ENCODE measurements at places on chromosomes 4 and X. TPM values are rescaled to one million over a fixed set of nuclear protein-coding genes. Genes with fewer than 3 reads are reported as not detected.
A peak's percentile ranks its signal among the peaks of the same experiment; 100 is the strongest.

- peak; percentile 77 for ATAC-seq
These were observed 54.4 kb upstream of the LCORL start for GRCh38 chr4:18075823-18076433.

The HTN1 gene
- total RNA-seq: not detected

The MAGEA4 gene
- not detected for total RNA-seq

- no peak for ATAC-seq
These were observed 61.0 kb downstream of the INTS6L start for GRCh38 chrX:135581496-135581895.

DNA sequence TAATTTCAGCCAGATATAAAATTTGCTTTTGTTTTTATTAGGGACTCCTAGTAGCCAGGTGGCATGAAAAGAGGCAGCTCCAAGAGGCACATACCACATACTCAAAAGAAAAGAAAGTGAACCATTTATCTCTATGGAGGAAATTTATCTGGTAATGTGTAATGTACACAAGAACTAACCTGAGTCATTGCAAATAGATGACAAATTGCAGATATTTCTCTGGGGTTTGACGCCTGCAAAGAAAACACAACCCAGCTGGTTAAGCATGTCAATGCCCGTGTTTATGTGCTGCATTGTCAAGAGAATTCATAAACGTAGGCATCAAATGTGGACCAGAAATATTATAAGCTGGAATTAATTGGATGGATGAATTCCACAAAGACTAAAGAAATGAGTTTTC, 46.9 kb upstream of the PHKA2 start:
- no peak for ATAC-seq

The GYG2 gene
- total RNA-seq: 0.52 TPM

The POLA1 gene
- total RNA-seq: 7.7 TPM

GRCh38 chr4:81652069-81652478, 180.4 kb upstream of the RASGEF1B start:
- ATAC-seq: no peak

- ATAC-seq: peak; percentile 85
These were observed 862 bp upstream of the INPP4B start for GRCh38 chr4:142846729-142847596.

DNA sequence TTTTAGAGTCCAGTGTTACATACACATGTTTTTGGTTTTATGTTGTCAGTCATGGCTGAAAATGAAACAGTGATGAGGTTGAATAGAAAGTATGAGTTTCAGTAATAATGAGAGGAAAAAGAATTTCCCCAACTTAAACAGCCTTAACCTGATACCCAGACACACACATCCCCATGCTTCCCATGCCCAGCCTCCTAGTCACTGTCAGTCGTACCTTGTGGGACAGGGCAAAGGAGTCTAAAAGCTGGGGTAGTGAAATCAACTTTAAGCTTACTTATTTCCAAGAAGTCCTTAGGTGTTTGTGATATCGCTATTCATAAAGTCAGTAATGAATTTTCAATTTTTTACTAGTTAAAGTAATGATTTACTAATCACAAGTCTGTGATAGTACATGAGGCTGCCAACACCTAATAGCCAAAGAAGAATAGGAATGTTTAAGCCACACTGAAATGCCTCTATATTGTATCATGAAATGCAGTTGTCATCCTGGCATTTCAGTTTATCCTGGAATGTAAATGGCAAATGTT, 24.3 kb upstream of the GPR34 start:
- ATAC-seq: no peak

- ATAC-seq: no peak
These were observed 344.0 kb downstream of the CENPC start for GRCh38 chr4:67201334-67201733.

- ATAC-seq: no peak
These were observed 3.4 kb downstream of the RNF212 start for GRCh38 chr4:1109898-1110506.
